DMS53 (cell line): ENCODE measurements at places on chromosomes 12 and 14.

GRCh38 chr14:89194376-89194775, 222.7 kb downstream of the FOXN3 start:
- DNase-seq, result no peak

DNA sequence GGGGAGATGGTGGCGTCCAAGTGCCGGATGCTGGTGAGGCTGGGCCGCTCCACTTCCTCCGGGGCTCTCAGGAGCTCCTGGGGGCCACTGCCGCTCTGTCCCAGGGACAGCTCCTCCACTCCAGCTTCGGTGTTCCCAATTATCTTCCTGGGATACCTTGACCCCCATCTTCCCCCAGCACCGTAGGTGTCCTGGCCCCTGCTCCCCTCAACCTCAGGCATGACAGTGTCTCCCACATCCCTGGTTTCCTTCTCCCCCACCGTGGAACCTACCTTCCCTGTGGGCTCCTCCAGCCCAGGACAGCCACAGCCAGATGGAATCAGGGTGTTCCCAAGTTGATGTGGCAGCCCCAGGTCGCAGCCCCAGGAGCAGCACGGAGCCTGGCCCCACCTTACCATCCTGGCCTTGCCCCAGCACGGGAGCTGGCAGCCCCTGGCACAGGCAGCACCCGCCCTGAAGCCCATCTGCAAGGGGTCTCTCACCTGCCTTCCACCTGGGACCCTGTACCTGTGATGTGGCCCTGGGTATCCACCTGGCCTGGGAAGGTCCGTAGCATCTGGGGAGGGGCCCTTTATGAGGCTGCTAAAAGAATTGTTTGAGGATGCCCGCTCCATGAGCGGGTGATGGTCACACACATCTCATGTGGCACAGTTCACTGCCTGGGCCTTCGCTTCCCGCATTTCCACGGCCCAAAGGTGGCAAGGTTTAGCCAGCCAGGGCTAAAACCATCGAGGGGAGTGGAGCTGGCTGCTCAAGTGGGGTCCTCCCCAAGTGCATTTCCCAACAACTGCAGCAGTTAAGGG, 4.1 kb downstream of the TMEM121 start:
- DNase-seq, result no peak

GRCh38 chr14:71050227-71050823, 143.1 kb downstream of the PCNX1 start:
- peak; percentile 32 for DNase-seq

DNA sequence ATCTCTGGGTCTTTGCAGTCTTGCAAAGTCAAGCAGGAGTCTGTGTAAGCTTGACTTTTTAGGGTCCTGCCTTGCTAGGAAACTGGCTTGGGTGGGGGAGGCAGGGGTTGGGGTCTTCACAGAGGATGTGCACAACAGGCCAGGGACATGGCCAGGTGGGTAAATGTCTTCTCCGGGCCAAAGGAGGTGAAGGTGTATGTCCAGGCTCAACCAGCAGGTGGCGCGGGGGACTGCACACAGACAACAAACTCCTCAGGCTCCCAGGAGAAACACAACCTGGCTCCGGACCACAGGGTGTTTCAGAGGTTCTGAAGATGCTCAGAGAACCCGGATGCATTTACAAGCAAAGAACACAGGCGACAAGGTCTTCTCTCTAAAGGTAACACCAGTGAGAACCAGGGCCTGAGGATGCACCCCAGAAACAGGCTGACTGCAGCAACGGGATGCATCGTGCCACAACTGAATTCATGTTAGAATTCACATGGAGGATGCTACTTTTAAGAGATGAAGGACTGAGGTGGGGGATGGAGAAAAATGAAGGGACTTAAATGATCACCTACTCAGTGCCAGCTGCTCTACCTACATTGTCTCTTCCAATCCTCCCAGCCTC, 56.0 kb downstream of the PLEKHG3 start:
- peak; percentile 69 for DNase-seq

DNA sequence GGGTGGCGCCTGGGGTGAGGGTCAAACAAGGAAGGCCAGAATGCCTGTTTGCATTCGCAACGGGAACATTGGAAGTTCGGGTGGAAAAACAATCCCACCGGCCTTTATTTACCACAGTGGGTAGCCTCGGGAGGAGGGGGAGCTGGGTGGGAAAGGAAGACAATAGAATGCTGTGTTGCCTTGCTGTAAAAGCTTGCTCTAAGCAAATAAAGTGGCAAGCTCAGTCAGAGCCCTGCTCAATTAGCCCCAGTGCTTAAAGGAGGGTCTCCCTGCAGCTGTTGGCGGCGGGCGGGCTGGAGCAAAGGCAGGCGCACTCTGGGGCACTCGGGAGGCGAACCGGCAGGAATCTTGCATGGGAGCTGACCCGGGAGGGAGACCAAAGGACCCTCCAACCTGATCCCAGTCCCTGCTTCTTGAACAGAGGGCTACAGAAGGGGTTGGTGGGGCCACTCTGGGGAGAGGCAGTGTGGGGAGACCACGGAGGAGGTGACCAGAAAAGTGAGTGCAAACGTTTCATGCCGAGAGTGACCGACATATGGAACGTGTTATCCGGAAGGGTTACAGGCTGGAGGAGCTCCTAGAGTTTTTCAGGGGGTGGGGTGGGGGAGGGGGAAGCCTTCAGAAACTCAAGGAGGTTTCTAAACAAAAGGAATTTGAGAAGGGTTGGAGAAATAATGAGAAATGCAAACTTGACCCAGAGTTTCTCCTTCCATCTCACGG, 48.5 kb downstream of the NTF3 start:
- no peak for DNase-seq

DNA sequence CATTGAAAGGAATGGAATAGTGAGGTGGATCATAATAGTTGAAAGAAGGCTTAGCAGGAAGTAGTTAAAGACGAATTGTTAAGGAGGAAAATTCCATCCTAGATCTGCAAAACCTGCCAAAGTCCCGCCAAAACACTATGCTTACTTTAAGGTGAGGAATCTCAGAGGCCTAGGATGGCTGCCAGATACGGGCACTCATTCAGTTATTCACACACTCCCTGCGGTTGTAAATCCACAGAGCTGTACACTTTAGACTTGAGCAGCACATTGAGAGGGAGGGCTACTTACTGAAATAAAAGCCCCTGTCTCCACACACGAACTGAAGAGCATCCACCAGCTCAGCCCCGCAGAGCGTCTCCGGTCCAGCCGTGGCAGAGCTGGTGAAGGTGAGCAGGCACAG, 5.0 kb downstream of the IGF1 start:
- DNase-seq, result peak; percentile 43

GRCh38 chr14:90362558-90362896, 30.8 kb upstream of the NRDE2 start:
- no peak for DNase-seq

DNA sequence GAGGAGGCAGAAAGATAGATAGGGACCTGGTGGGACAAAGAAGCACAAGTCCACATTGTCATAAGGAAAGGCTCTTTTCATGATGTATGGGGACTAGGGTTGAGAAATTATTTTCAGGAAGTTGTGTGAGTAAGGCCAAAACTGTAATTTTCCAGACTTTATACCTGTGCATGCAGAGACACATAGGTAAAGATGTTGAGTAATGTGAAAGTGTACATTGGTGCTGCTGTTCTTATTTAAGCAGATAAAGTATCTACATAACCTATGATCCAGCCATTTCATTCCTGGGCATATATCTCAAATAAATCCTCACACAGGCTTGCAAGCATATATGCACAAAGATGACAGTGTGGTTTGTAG, 332.2 kb downstream of the DUSP6 start:
- DNase-seq, result no peak
